ENCODE measurements at places on chromosomes 5 and 9.
A peak's percentile ranks its signal among the peaks of the same experiment; 100 is the strongest.

GRCh38 chr5:98106116-98107031, 667.1 kb upstream of the RGMB start:
- no peak for DNase-seq

GRCh38 chr9:120944434-120944843, 17.8 kb upstream of the TRAF1 start:
- peak; percentile 54 for DNase-seq

DNA sequence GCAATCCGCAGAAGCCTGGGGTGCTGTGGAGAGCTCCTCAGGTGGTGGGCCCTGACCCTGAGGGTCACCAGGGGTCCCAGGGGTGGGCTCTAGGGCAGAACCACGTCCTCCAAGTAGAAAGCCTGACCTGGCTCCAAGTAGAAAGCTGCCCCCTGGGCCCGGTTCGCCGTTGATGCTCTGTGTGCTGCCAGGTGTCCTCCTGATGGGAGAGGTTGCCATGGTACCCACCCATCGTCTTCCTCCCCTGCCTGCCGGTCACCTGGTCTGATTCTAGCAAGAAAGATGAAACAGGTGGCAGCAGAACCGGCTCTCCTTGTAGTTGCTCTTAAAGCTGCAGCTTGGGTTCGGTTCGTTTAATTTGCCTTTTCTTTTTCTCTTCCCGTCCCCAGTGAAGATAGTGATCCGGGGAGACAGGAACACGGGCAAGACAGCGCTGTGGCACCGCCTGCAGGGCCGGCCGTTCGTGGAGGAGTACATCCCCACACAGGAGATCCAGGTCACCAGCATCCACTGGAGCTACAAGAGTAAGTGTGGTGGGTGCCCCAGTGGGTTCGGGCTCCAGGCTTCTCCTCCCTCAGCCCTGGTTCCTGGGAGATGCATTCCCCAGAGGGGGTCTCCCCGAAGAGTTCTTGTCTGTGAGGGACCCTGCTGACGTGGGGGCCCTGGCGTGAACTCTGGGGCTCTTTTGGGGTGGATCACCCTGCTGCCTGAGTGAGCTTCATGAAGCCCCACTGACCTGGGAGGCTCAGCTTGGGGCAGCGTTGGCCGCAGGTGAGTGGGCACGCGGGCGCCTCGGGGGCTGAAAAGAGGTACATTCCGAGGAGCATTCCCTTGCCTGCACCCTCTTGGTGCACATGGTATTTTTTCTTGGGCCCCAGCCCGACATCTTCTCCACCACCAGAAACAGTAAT, 15.6 kb downstream of the RABL6 start:
- DNase-seq = no peak

- DNase-seq = no peak
Measured at GRCh38 chr9:17160327-17160726, 25.5 kb downstream of the CNTLN start.

GRCh38 chr5:135203593-135204036, 169.6 kb upstream of the PITX1 start:
- no peak for DNase-seq

- no peak for DNase-seq
Measured at GRCh38 chr9:88737031-88737430, 202.1 kb downstream of the NXNL2 start.

GRCh38 chr9:92857236-92857635, 20.6 kb downstream of the ZNF484 start:
- no peak for DNase-seq

DNA sequence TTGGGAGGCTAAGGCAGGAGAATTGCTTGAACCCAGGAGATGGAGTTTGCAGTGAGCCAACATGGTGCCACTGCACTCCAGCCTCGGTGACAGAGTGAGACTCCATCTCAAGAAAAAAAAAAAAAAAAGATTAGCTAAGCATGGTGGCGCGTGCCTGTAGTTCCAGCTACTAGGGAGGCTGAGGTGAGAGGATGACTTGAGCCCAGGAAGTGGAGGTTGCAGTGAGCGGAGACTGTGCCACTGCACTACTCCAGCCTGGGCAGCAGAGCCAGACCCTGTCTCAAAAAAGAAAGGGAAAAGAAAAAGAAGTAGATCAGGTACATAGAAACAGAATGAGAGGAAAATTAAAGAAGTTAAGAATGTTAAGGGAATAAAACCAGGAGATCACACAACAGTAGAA, 927.1 kb upstream of the DMAC1 start:
- DNase-seq = no peak

DNA sequence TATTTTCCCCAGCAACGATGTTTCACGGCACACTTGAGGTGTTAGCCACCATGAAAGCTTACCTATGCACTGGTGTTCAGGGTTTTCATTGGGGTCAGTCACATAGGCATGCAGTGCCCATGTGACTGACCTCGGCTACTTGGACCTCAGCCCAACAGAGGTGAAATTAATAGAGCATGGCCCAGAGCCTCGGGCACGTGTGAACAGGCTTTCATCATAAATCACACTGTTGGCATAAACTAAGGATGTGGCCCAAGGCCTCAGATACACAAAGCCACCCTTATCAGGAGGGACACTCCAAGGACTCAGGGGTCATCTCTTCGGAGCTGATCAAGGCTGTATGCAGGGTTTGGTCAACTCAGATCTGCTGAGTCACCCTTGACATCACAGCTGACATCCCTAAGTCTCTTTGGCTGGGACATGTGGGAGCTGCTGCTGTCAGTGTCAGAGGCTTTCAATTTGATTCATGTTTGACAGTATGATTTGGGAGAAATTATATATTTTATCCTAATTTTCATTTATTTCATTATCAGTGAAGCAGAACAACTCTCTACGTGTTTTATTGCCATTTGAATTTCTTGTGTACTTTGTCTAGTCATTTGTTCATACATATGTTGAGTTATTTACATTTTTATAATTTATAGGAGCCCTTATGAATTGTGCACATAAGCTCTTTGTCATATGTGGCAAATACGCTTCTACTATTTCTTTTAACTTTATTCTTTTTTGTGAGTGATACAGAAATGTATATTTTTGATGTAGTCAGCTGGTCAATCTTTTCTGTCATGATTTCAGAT, 59.7 kb upstream of the ANKRD33B start:
- no peak for DNase-seq

DNA sequence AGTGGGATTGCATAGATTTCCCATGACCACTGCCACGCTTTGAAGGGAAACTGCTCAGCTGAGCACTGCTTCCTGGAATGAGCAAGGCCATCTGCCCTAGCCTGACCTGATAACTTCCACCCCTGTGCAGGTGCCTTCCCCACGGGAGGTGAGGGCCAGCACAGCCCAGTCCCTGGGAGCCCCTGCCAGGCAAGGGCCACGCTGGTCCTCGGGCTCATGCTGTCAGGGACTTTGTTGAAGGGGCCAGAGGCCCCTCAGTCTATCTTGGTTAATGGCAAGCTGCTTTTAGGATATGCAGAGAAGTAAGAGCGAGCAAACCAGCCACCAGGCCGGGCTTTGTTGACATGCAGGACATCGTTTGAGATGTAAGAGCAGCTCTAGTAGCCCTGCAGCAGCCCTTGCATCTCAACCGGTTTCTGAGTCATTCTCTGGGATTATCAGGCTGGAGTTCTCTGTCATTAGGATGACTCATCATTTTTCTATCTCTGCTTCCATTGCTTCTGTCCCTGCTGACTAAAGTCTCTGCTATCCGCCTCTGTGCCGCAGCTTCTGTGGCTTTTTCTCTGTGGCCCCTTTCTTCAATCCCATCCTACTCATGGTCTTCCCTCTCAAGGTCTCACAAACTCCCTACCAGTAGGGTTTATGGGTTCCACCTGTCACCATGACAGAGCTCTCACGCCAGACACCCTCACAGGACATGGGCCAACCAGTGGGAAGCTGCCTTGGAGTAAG, 30.6 kb upstream of the IQGAP2 start:
- no peak for DNase-seq

- DNase-seq = no peak
Measured at GRCh38 chr9:107944387-107944786, 454.8 kb upstream of the KLF4 start.

- DNase-seq = no peak
Measured at GRCh38 chr9:87149799-87150198, 202.5 kb upstream of the GAS1 start.

DNA sequence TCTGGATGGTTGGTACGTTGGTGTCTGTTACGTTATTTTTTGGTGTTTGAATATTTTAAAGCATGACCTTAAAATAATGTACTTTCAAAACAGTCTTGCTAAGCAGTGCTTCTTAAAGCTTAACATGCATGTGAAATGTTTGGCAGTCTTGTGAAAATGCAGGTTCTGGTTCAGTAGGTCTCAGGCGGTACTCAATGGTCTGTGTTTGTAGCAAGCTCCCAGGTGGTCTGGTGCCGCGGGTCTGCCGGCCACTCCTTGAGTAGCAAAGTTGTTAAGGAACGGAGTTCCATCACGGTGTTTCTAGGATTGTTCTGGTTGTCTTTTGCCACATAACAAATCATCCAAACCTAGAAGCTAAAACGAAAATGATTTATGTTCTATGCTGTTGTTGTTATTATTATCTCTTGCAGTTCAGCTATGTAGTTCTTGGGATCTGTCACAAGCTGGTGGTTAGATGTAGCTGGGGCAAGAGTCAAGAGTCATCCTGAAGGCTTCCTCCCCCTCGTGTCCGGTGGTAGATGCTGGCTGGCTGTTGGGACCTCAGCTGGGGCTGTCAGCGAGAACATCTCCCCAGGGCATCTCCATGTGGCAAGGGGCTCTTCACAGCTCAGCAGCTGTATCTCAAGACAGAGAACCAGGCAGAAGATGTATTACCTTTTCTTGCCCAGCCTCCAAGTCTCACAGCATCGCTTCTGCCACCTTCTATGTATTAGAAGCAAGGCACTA, 186.8 kb downstream of the PALM2AKAP2 start:
- peak; percentile 12 for DNase-seq

- no peak for DNase-seq
Measured at GRCh38 chr5:68419637-68420452, 204.3 kb downstream of the PIK3R1 start.

GRCh38 chr5:10220248-10220647, 29.4 kb downstream of the ATPSCKMT start:
- no peak for DNase-seq

DNA sequence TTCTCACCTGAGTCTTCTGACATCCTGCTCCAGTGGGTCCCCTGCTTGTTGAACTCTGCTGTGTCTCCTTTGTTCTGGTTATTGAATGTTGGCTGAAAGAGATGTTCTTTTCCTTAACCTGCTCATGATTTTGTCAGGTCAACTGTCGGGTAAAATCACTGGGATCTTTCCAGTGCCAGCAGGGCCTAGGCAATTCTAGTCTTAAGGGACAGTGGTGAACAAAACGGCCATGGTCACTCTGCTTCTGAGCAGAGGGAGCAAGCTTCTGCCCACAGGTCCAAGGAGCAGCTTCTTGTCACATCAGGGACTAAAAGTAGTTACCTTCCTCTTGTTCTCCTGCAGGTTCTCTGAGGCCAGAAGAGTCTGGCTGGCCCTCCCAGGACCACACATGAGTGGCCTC, 65.6 kb downstream of the SEC61B start:
- no peak for DNase-seq

DNA sequence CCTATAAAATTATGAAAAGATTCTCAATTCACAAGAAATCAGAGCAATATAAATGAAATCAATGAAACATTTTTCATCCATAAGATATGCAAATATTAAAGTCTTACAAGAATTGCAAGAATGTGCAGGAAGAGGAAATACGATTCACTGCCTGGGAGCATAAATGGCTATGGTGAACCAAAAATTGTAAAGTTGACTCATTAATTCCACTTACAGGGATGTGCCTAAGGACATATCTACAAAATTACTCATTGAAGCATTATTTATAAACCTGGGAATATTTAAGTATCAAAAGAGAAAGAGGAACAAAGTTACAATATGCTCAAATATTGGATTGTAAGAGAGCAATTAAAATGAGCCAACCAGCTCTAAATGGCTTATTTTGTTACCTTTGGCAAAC, 6.9 kb upstream of the NIPSNAP3A start:
- no peak for DNase-seq

- DNase-seq = no peak
Measured at GRCh38 chr5:10703676-10704075, 57.4 kb downstream of the DAP start.

- no peak for DNase-seq
Measured at GRCh38 chr5:74196233-74196632, 444.3 kb downstream of the ENC1 start.

DNA sequence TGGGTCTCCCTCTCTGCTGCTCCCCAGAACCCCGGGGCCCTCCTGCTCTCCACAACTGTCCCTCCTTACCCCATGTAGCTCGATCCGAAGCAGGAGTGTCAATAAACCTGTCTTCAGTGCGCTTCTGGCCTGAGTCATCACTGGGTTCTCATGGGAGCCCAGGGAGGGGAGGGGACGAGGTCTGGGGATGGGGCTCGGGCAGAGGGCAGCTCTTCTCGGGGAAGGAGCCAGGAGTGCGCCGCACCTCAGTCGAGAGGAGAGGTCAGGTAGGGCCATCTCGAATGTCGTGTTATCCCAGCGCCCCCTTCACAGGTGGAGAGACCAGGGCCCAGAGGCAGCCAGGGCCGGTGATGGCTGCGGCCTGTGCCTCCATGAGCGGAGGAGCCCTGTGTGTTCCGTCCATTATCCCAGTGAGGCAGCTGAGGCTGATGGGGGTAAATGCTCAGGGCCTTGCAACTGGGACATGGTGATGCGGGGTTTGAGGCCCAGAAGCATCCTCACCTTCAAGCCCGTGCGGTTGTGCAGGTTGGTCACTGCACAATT, 52.1 kb downstream of the LRSAM1 start:
- no peak for DNase-seq

- DNase-seq = no peak
Measured at GRCh38 chr5:147712598-147712997, 69.9 kb downstream of the JAKMIP2 start.

GRCh38 chr9:15211160-15211814, 95.7 kb downstream of the TTC39B start:
- peak; percentile 24 for DNase-seq

DNA sequence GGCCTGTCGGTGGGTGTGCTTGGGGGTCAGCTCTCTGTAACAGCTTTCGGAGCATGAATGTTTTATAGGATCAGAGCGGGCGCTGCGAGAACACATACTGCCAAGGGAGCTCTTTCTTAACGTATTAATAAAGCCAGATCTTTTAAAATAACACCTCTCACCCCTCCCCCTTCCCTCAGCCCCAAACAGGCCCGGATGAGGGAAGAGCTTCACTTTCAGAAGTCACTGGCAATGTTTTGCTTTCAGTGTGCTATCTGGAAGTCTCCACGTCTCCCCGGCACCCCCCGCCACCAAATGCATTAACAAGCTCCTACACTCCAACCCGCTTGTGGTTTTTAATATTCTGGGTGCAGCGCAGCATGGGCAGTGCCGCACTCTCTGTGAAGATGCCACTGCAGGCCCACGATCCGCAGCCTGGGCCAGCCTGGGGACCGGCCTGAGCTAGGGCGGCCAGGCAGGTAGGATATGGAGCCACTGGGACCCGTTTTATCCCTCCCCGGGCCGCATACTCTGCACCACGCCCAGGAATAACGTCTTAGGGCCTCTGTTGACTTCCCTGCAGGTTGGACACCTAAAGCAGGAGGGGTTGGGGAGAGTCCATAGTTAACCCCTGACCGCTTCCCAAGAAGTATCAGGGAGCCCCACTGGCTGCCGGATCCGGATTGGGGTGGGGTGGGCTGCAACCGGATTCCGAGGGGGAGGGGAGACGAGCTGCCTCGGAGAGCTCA, 12.6 kb downstream of the NR2F1 start:
- DNase-seq = no peak

- no peak for DNase-seq
Measured at GRCh38 chr5:136466041-136466415, 100.7 kb upstream of the TRPC7 start.
